ENCODE measurements at places on chromosomes 3 and 15.

DNA sequence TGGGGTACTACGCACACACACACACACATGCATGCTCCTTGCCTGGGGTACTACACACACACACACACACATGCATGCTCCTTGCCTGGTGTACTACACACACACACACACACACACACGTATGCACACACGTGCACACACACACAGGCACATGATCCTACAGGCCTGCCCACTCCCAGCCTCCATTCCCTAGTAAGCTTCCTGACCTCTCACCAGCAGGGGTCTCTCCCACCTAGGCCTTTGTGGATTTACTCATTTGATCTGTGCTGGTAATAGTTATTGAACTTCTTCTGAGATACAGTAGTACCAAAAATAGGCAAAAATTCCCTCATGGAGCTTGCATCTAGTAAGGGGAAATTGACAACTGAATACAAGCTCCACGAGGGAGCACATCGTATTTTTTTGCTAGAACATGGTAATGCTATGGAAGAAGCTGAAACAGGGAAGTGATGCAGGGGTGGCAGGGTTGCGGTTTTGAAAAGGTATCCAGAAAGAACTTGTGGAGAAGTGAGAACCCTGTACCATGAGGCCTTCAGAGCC, 19.1 kb downstream of the TTC21A start:
- peak; percentile 65 for DNase-seq

GRCh38 chr3:38994251-38994650, 57.5 kb downstream of the SCN11A start:
- DNase-seq, result no peak

GRCh38 chr3:43012174-43012573, 33.1 kb downstream of the GASK1A start:
- DNase-seq, result no peak

DNA sequence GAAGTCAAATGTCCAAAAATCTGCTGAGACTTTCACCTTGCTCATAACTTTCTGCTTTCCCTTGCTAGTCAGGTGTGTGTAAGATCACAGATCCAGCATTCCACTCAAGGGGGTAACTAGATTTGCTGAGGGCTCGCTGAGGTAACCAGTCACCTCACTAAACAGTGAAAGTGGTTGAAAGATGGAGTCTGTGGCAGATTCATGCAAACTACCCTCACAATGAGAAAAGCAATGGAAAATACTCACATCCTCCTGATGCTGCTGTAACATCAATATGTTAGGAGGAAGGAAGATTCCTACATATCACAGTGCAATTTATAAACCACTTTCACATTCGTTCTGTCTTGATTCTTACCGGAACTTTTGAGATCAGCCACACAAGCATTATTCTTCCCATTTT, 174.3 kb upstream of the BCL6 start:
- DNase-seq, result no peak

DNA sequence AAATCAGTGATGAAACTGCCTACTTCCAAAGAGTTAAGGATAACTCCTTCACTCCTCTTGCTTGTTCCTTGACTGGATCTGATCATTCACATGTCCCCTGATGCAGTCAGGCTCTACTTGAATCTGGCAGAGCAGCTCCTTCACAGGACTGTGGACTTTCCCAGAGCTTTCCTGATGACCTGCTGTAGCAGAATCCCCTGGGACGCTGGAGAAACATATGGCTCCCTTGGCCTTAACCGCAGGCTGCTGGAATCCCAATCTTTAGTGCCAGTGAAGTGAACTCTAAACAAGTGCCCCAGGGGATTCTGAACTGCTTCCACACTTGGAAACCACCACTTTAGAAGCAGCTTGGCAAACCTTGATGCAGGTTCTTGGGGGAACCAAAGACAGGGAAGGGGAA, 217.8 kb downstream of the CHST2 start:
- peak; percentile 12 for DNase-seq

- no peak for DNase-seq
Observed at GRCh38 chr3:40445062-40445461, 12.1 kb upstream of the RPL14 start.

GRCh38 chr3:160112481-160112880, 112.7 kb upstream of the C3orf80 start:
- no peak for DNase-seq
